ENCODE measurements at places on chromosomes 3 and 15. TPM values are rescaled to one million over a fixed set of nuclear protein-coding genes. Genes with fewer than 3 reads are reported as not detected.
A peak's percentile ranks its signal among the peaks of the same experiment; 100 is the strongest.

DNA sequence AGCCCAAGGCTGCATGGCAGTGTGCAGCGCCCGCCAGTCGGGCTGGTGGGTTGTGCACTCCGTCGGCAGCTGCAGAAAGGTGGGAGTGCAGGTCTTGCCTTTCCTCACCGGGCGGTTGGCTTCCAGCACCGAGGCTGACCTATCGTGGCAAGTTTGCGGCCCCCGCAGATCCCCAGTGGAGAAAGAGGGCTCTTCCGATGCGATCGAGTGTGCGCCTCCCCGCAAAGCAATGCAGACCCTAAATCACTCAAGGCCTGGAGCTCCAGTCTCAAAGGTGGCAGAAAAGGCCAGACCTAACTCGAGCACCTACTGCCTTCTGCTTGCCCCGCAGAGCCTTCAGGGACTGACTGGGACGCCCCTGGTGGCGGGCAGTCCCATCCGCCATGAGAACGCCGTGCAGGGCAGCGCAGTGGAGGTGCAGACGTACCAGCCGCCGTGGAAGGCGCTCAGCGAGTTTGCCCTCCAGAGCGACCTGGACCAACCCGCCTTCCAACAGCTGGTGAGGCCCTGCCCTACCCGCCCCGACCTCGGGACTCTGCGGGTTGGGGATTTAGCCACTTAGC is 4.3 kb downstream of the ISL2 start:
- H3K27me3 ChIP-seq, result no peaks in the 10 kb centered on the region
- H3K27ac ChIP-seq, result no peak overlapping the region
- peaks cover 19% of the 10 kb centered on the region for H3K4me1 ChIP-seq
- no peak overlapping the region for H3K4me3 ChIP-seq

DNA sequence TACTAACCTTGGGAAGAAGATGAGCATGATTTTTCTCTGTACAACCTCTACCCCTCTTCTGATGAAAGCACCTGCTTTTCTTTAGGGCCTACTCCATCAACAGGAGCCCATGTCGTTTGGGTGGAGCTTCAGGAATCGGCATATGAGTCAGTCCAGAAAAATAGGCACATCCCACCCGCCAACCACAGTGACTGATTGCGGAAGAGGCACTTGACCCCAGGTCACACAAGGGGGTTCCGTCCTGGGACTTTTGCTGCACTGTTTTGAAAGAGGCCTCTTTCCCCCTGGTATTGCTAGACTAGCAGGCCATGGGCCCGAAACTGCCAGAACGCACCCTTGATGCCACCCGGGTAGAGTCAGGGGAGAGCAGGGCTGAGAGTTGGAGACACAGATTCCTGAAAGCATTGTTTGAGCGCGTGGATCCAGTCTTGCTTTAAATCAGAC is 19.3 kb upstream of the NRROS start:
- no peak overlapping the region for H3K4me3 ChIP-seq
- H3K36me3 ChIP-seq, result no peaks in the 10 kb centered on the region
- H3K27me3 ChIP-seq, result no peaks in the 10 kb centered on the region
- H3K4me1 ChIP-seq, result no peaks in the 10 kb centered on the region

GRCh38 chr3:150887031-150887430 is 18.2 kb downstream of the MINDY4B start:
- H3K4me3 ChIP-seq, result no peak overlapping the region
- no peaks in the 10 kb centered on the region for H3K36me3 ChIP-seq
- H3K27ac ChIP-seq, result no peak overlapping the region
- no peaks in the 10 kb centered on the region for H3K4me1 ChIP-seq

GRCh38 chr3:15102836-15103235 is 3.9 kb upstream of the RBSN start:
- H3K27me3 ChIP-seq, result no peaks in the 10 kb centered on the region
- no peaks in the 10 kb centered on the region for H3K36me3 ChIP-seq
- no peak overlapping the region for H3K27ac ChIP-seq
- no peak for DNase-seq
- H3K4me3 ChIP-seq, result no peak overlapping the region

GRCh38 chr15:91472316-91472756 is 372.3 kb downstream of the SV2B start:
- DNase-seq, result no peak
- H3K36me3 ChIP-seq, result no peaks in the 10 kb centered on the region
- 0 out of 2 replicates have a peak, but pooled peaks cover 10% of the 10 kb centered on the region for H3K27me3 ChIP-seq
- no peaks in the 10 kb centered on the region for H3K4me1 ChIP-seq
- H3K27ac ChIP-seq, result no peak overlapping the region

DNA sequence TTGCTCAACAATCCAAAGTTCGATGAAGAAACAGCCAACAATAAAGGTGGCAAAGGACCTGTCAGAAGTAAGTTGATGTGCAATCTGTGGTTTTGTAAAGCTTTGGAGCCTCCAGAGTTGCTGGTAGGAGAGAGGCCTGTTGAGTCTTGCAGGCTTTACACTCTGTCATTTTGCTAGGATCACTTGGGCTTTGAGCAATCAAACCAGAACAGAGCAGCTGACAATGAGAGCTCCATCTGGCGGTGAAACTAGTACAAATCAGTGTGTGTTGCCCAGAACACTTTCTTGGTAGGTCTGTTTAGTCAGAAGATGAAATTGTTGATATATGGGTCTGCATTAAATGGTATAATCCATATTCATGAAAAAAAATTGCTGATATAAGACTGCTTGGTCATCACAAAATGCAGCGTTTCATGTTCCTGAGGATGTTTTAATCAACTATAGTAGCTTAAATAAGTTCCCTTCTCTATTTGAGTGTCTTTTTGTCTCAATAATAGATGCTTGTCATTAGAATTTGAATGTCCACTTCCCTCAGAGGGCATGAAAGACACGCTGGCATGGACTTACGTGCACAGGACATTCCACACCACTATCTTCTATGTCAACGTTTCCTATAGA is 25.7 kb downstream of the TMOD2 start:
- H3K27me3 ChIP-seq, result no peaks in the 10 kb centered on the region
- DNase-seq, result peak; percentile 64
- H3K4me3 ChIP-seq, result no peak overlapping the region
- no peak overlapping the region for H3K27ac ChIP-seq

GRCh38 chr3:45596290-45596791 is 1.8 kb downstream of the LIMD1 start:
- H3K27ac ChIP-seq, result no peak overlapping the region
- no peak for DNase-seq
- no peaks in the 10 kb centered on the region for H3K27me3 ChIP-seq
- no peaks in the 10 kb centered on the region for H3K36me3 ChIP-seq
- H3K4me1 ChIP-seq, result peaks cover 38% of the 10 kb centered on the region

- DNase-seq, result no peak
- no peaks in the 10 kb centered on the region for H3K27me3 ChIP-seq
- no peak overlapping the region for H3K27ac ChIP-seq
Measured at GRCh38 chr15:67753891-67754290, 71.4 kb upstream of the SKOR1 start.

GRCh38 chr3:131393051-131393450 is 11.5 kb downstream of the NUDT16 start:
- no peaks in the 10 kb centered on the region for H3K27me3 ChIP-seq
- H3K4me3 ChIP-seq, result no peak overlapping the region
- DNase-seq, result no peak
- no peak overlapping the region for H3K27ac ChIP-seq

- H3K27me3 ChIP-seq, result peaks cover 63% of the 10 kb centered on the region
- DNase-seq, result no peak
- H3K4me1 ChIP-seq, result no peaks in the 10 kb centered on the region
Measured at GRCh38 chr3:62414786-62415185, 41.4 kb upstream of the FEZF2 start.

CDHR4 gene
- total RNA-seq, result not detected

ALDH1A2 gene
- total RNA-seq, result 1.7 TPM

EBLN2 gene
- 5.1 TPM for total RNA-seq
